Keratinocyte (primary cell): ENCODE measurements at places on chromosomes 2 and 18. TPM values are rescaled to one million over a fixed set of nuclear protein-coding genes. Genes with fewer than 3 reads are reported as not detected.

DNA sequence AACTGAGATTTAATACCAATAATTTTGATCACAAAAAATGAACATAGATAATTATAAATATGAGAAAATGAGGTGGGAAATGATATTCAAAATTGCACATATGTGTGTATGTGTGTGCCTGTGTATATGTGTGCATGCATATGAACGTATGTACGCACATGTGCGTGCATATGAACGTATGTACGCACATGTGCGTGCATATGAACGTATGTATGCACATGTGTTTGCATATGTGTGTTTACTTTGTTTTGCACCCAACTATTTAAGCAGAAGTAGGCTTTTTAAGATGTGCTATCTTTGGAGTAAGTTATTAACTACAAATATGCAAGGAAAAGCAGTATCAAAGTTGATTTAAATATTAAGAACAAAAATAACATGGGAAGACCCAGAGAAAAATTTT lies 484.3 kb downstream of the EPHA4 start:
- DNase-seq, result no peak

CFAP65 gene
- polyA plus RNA-seq, result not detected in 3 replicates

GRCh38 chr2:108169982-108170625 lies 69.7 kb upstream of the SULT1C3 start:
- DNase-seq, result no peak

GRCh38 chr18:26335571-26336487 lies 109.6 kb downstream of the TAF4B start:
- DNase-seq, result no peak

TUBA4B gene
- 0.08 TPM in 1 of 3 replicates, not detected in the others for polyA plus RNA-seq

- no peak for DNase-seq
These were observed 174.8 kb downstream of the LDLRAD4 start for GRCh38 chr18:13393338-13393737.

DNA sequence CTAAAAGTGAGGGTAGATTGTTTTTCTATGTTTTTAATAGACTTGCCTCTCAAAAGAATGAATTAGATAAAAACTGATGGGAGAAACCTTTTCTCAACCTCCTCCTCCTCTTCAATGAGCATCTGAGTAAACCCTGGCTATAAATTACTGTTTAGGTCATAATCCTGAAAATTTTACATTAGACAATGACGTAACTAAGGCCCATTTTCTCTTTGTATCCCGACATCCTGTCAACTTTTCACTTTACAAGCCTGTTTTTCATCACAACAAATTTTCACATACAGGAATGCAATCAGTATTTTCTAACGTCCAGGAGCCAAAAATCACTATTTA lies 1.3 kb downstream of the SPIRE1 start:
- DNase-seq, result no peak

- DNase-seq, result no peak
These were observed 416.0 kb upstream of the HS6ST1 start for GRCh38 chr2:128734521-128735295.

DNA sequence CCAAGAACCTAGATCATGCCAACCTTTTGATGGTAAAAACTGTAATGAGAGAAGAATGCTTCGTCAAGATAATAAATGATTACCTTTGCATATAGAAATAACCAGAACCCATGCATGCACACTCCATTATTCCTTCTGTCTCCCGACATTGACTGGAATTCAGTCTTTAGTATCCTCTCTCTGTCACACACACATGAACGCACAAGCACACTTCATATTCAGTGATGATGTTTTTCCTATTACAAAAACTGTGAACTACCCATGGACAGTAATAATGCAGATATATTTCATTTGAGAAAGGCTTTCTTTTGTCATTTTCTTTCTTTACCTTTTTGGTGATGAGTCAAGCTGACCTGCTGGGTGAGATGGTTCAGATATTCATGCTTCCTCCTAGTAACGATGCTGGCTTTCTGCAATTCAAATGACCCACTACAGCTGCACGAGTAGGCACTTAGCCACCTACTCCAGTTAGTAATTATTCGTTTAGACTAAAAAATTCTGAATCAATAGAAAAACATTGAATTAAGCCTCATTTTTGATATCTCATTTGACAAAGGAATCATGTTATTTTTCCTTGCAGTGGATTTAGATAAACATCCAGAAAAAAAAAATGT lies 382.2 kb downstream of the TGIF1 start:
- no peak for DNase-seq

DNA sequence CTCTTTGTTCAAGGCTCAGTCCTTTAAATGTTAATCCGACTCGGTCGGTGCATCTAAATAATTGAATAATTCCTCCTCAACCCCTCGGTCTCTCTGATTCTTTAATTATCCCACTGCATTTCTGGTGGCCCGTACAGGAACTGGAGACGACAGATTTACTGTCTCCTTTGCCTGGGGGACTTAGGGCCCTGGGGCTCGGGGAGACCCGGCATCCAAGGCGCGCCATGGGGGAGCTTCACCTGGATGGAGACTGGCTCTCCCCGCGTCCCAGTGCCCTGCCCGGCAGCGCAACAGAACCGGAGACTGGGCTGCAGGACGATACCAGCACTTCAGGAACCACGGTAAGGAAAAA lies 47.7 kb upstream of the SELENOI start:
- DNase-seq, result no peak

DNA sequence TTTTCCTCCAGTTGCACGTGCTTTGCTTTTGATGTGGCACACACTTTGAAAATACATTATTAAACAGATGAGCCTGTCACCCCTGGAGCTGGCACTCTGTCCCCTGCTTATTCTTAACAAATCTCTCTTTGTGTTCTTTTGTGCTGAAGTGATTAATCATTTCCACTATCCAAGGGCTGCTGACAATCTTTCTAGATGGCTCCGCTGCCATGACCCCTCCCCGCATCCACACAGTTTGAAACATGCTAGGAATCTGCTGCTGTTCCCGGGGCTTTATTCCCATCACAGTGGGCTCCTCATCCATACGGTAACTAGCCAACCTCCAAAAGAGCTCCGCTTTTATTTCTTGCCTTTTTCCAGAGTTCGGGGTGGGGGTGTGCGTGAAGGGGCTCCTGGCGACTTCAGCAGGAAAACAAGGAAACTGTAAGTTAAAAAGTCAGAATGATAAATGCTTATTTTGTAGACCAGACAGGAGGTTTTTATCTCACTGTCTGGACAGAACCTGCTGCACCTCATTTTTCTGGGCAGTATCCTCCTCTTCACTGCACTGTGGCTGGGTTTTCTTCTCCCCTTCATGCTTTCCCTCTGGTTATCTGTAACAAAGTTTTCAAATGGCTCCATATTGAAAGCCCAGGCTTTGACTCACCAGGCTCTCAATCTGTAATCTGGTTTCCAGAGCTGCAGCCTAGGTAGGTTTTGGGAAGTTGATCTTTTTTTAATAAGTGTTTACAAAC lies 319.7 kb downstream of the AFF3 start:
- DNase-seq, result no peak

YPEL5 gene
- 70.7 to 149 TPM (median 126 TPM) in 3 replicates for polyA plus RNA-seq

GRCh38 chr2:150119819-150120218 lies 367.6 kb downstream of the RND3 start:
- DNase-seq, result no peak

DNA sequence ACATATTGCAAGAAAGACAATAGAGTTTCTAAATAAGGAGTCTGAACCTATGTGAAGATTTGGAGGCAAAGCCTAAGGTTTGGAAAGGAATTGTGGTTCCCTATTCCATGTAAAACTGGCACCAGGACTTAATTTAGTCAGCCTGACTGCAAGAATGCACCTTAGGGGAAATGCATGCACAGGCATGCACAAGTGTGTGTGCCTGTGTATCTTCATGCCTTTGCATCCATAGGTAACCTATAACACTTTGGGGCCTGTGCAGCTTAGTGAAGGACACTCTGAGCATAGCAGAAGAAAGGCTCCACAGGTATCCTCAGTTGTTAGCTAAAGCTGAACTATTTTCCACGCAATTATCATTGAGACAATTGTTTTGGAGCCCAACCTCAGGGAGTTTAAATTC lies 73.4 kb downstream of the RPRM start:
- DNase-seq, result peak; percentile 23

DNA sequence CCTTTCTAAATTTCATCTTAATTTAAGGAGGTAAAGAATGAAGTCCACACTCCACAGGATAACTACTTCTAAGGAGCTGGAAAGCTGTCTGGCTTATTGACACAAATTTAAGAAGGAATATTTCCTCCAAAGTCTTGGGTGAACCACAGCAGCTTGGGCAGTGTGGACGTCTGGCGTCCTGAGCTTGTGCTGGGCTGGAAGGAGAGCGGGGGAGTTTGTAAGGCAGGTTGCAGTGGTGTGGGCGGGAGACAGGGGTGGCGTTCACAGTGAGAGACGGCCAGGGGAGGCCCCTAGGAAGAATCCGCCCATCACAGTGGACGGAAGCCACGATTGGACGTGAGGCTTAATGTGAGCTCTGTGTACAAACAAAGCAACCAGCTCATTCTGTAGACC lies 25.7 kb downstream of the ADI1 start:
- no peak for DNase-seq

- no peak for DNase-seq
These were observed 43.3 kb downstream of the WDFY1 start for GRCh38 chr2:223901854-223902253.

- no peak for DNase-seq
These were observed 36.3 kb downstream of the YWHAQ start for GRCh38 chr2:9594366-9595054.

DNA sequence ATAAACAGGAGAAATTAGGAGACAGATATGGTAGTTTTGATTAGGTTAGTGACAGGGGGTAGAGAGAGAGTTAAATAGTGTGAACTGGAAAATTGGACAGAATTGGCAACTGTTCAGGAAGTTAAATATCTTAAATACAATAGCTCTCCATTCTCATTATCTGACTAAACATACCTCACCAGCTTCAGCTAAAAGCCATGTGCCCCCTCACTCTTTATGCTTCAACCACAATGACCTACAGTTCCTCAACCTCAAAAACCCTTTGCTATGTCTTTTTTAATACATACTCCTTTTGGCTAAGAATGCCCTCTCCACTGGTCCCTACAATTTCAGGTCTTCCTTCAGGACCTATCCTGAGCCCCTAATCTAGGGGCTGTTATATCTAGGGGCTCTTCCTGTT lies 740.2 kb upstream of the ZEB2 start:
- no peak for DNase-seq

UPP2 gene
- not detected in 3 replicates for polyA plus RNA-seq

- no peak for DNase-seq
These were observed 122.1 kb upstream of the RMDN2 start for GRCh38 chr2:37802899-37803379.

- no peak for DNase-seq
These were observed 153.3 kb downstream of the EML6 start for GRCh38 chr2:54876764-54877163.

- DNase-seq, result no peak
These were observed 4.4 kb downstream of the FBXO41 start for GRCh38 chr2:73279852-73280251.

RIT2 gene
- polyA plus RNA-seq, result not detected in 3 replicates

DNA sequence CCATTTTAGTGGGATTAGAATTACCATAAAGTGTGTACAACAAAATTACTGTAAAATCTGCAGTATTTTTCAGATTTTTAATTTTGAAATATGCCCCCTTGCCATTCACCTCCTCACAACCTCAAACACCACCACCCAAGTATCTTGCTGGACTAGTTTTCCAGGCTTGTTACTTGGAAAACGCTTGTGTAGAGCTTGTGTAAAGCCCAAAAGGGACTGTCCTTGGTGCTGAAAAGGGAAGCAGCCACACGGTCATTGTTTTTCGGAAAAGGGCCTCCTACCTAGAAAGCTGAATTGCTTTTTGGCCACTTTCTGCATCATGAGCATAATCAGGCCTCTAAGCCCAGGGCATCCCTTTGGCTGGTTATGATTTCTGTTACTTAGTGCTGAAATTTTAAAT lies 563.4 kb downstream of the LRRTM4 start:
- no peak for DNase-seq

CNDP1 gene
- polyA plus RNA-seq, result not detected in 3 replicates

DNA sequence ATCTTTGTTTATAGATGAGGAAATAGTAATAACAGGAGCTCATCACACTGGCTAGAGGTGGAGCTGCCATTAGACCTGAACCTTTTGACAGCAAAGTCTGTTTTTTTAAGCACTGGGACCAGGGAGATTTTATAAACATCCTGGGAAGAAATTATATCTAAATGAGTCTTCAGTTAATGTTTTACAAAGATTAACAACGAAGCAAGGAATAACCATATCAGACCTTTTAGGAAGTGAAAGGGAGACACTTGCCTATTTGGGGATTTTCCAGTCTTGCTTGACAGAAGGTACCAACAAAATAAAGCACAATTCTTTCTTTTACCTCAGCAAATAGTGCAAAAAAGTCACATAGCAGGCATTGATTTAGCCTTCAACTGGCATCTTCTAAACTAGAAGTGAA lies 777.0 kb downstream of the CPS1 start:
- no peak for DNase-seq

DNA sequence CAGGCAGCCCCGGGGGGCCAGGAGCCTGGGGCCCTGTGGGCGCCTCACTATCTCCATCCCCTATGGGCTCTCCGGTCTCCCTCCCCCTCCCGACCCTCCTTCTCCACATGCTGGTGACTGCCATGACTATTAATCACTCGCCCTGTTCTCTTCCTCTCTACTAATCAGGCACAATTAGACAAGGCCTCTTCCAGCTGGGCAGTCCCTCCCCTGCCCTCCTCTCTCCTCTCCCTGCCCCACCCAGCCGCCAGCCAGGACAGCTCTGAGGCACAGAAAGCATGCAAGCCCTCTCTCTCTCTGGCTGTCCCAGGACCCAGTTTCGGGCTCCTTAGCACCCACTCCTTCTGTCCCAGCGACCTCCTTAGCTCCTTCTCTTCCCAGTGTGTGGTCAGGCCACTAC lies 5.8 kb downstream of the ASIC4 start:
- DNase-seq, result no peak

GRCh38 chr2:72745679-72746368 lies 80.0 kb downstream of the EXOC6B start:
- DNase-seq, result no peak

- no peak for DNase-seq
These were observed 98.0 kb upstream of the EFEMP1 start for GRCh38 chr2:56021579-56021978.

GRCh38 chr2:159744363-159744762 lies 32.1 kb downstream of the MARCHF7 start:
- no peak for DNase-seq

DNA sequence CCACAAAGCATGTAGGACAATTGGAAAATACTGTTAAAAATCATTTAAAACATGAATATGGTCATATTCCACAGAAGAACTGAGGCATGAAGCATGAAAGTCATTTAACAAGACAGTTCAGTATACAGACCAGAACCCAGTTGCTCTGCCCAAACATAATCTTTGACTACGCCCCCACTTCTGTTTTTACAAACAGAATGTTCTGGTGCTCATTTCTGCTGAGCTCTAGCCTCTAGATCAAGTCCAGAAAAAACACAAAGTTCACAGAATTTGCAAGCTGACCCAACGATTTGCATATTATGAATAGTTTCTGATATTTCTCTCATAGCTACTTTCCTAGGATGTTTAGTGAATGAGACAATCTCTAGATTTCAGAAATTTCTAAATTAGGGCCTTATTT lies 424.9 kb downstream of the PID1 start:
- no peak for DNase-seq

FECH gene
- 26.8 to 37.2 TPM (median 29.2 TPM) in 3 replicates for polyA plus RNA-seq

DNA sequence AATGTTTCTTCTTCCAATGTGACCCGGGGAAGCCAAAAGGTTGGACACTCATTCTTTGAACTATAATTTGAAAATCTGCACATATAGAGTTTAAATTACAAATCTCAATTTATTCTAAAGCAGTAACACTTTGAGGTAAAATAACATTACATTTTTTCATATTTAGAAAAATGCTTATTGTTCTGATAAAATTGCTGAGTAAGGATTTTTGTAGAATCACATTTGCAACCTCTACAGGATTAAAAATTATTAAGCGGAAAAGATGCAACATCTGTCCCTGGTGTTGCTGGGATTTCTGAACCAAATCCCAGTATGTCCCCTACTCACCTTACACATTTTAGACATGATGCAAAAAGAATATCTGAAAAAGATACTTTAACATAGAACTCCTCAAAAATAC lies 10.1 kb downstream of the ZNF519 start:
- no peak for DNase-seq
